ENCODE measurements at places on chromosomes 3 and 15. TPM values are rescaled to one million over a fixed set of nuclear protein-coding genes. Genes with fewer than 3 reads are reported as not detected.
A peak's percentile ranks its signal among the peaks of the same experiment; 100 is the strongest.

- DNase-seq, result peak; percentile 55
Observed at GRCh38 chr15:78061963-78062427, 15.5 kb downstream of the TBC1D2B start.

DNA sequence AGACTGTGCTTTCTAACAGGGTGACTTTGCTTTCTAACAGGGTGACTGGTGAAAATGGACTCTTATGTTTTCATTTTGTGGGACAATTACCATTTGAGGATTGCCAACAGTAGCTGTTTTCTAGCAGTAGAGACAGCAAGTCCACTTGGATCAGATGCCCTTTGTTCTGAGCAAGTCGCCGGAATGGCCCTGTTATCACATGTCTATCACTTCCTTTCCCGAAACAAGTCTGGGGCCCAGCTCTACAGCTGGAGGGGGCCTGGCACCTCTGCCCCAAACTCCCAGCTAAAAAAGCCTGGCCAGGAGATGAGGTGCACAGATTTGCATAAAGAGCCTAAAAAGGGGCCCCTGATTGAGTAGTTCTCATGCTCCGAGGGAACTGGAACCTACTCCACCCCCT is 44.6 kb downstream of the THBS1 start:
- no peak for DNase-seq

DNA sequence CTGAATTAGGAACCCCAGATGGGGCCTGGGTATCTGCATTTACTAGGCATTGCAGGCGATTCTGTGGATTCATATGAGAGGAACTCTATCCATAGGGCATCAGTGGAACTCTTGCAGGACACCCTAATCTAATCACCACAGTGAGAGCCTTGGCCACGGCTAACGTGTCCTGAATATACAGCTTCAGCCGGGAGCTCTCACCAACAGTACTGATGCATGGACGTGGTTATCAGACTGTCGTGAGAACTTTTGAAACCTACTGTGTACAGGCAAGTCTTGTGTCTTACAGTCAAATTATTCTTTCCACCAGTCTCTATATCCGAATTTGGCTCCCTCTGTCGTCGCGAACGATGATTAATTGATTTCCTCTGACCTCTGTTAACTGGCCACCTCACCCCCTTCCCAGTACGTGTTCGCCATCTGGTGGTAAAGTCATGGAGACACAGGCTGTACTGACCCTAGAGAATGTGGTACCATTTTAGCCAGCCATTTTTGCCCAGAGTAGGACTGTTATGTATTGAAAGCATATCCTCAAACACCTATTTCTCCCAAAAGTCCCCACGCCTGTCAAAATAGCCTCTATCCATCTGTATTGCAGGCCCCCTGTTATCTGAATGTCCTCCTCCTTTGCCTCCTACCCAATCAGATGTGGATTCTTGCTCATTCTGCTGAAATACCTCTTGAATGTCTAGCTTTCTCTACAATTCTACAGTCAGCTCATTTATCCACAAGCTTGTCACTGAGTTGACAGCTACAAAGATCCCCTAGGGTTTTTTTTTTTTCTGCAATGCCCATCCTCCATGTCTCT is 39.7 kb downstream of the GLDN start:
- DNase-seq, result peak; percentile 84

DNA sequence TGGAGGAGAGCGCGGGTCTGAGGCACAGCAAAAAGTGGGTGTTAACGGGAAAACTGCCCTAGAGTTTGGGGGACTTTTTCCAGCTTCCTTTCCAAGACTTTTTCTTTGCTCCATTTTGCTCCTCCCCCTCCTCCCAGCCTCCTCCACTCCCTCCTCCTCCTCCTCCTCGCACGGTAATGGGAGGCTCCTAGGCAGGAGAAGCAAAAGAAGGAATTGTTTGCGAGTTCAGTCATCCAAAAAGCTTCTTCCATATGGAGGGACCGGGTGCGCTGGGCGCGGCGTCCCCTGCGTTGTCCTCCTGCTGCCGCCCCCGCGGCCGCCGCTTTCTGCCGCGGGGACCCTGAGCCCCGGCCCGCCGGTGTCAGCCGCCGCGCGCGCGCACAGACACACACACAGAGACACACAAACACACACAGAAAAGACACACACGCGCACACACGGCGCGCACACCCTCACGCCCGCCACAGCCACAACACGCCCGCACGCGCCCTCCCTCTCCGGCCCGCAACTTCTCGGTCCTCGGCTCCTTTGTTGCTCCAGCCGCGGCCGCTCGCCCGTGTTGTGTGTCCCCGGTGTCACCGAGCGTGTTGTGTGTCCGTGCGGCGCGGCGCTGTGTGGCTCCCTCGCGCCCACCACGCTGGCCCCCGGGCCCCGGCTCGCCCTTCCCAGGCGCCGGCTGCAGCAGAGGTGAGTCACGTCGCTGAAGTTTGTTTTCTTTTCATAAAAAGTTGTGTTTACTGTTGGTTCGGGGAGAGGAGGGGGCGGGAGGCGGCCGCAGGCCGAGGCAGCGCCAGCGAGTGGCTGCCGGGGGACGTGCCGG is at the start of gene BOC:
Gene BOC, plus strand, starts transcription at position 228 of the 820 bp plus-strand sequence. CDS start 38,246 bp downstream, outside the sequence.
- peak; percentile 58 for DNase-seq

GRCh38 chr15:63369781-63370180 is 11.9 kb downstream of the CA12 start:
- DNase-seq, result no peak

DNA sequence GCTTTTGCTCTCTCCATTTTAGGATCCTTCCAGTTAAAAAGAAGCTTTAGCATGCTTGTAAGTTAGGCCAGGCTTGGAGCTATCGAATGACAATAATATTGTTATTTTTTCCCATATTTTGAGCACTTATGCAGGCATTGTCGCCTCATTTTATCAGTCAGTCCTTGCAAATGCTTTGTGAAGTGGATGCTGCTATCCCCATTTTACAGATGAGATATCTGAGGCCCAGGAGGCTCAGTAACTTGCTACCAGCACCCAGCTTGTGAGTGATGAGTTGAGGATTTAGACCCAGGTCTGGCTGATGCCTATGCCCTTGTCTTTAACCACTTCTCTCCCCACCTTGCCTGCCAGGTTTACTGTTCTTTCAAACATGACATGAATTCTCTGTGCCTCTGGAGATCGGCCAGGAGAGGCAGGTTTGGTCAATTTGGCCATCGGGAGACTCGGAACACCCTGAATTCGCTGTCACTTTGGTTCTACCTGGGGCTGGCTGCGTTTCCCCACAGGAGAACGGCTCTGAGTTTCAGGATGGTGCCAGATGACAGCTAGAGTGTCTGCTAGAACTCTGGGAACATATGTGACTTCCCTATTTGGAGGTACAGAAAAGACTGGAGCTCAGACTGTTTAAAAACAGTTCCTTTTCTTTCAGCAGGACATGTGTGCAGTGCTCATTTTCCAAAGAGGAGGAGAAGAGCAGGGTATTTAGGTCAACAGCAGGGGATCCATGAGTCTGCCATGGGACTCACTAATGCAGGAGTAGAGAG is 25.5 kb upstream of the ZNF710 start:
- no peak for DNase-seq

The AGBL1 gene
- polyA plus RNA-seq, result 0.05 TPM

The CDHR4 gene
- 0.27 TPM for polyA plus RNA-seq

The TBCCD1 gene
- polyA plus RNA-seq, result 16.4 TPM

All from cardiac muscle cell (in vitro differentiated cells and primary cell).